Activated T-helper 1 cell treated with anti-CD3 and anti-CD28 coated beads, Interleukin-12 subunit alpha, Interleukin-12 subunit beta, Interleukin-2, Interleukin-4 antibody, amounts not matched to agents 30 ng/mL and 10 ng/mL and 1 ng/mL, durations not matched to agents 14 hours and 24 hours and 36 hours (primary cell): ENCODE measurements at places on chromosomes 2 and 18. TPM values are rescaled to one million over a fixed set of nuclear protein-coding genes. Genes with fewer than 3 reads are reported as not detected.
A peak's percentile ranks its signal among the peaks of the same experiment; 100 is the strongest.

DNA sequence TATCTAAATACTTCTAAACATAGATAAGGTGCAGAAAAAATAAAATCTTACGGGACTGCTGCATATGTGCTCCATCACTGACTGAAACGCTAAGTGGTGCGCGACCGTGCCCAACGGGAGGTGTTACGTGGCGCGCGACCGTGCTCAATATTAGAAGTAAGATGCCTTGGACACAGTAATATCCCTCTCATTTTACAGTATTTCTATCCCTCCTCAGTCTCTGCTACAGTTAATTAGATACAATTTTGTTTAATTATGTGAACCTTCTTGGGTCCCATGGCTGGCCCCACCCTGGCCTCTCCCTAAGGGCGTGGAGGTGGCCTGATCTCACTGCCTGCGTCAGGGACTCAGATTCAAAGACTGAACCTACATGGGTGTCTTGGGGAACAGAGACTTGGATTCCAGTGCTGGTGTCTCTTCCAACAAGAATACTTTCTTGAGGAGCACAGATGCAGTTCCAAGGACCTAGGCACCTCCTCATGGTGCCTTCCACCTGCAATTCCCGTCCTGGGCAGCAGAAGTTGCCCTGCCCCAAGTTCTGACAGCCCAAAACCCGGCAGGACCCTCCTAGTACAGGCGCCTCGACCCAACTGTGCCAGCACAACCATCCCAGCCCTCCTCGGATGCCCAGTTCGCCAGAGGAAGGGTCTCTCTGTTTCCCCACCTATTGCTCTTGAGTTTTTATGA lies 59.2 kb downstream of the PARD6G start:
- H3K27me3 ChIP-seq, result peaks cover 5% of the 10 kb centered on the region
- no peaks in the 10 kb centered on the region for H3K4me1 ChIP-seq
- H3K36me3 ChIP-seq, result no peaks in the 10 kb centered on the region
- DNase-seq, result no peak
- no peak overlapping the region for H3K27ac ChIP-seq

The EGR4 gene
- 1.9 TPM in 2 replicates for total RNA-seq

- peaks cover 7% of the 10 kb centered on the region for H3K36me3 ChIP-seq
- H3K27me3 ChIP-seq, result peaks cover 2% of the 10 kb centered on the region
- peaks cover 48% of the 10 kb centered on the region for H3K4me1 ChIP-seq
- DNase-seq, result peak; percentile 44
- H3K4me3 ChIP-seq, result peak overlapping the region; percentile 98
- peak overlapping the region; percentile 100 for H3K27ac ChIP-seq
Measured at GRCh38 chr2:44169155-44169898, 652 bp downstream of the PPM1B start.

DNA sequence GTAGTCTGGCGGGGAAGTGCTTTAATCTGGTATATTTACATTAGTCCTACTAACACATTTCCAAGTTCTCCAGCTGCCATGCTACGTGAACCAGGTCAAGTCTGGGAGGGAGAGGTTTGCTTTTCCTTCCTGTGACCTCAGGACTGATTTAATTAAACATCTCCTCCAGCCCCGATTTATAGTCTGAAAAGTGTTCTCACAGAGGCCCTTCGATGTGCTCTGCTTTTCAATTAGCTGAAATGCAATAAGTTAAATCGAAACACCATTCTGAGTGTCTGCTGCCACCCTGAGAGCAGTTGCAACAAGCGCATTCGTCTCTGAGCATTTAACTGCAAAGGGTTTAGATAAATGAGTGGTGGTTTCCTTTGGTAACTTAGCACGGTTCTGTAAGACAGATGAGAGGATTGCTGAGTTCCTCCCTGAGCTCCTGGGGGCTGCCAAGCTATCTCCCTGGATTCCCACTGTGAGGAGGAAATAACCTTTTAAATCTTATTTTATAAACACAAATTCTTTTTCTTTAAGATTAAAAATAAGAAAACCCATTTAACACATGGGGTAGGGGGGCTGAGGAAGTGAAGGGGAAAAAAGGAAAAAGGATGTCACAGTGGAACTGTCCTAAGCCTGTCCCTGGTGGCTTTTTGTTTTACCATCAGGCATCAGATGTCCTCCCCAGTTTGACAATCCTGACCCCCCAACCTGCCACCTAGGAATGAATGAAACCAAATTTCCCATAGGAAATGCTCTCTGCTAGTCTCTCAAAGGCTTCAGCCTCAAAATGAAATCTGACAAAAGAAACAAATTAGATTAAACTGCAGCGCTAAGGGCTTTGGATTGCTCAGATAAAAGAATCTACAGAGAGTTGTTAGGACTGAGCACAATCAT lies 56.5 kb upstream of the CREB1 start:
- H3K27me3 ChIP-seq, result no peaks in the 10 kb centered on the region
- H3K4me3 ChIP-seq, result no peak overlapping the region
- peaks cover 26% of the 10 kb centered on the region for H3K4me1 ChIP-seq
- peak; percentile 47 for DNase-seq
- H3K36me3 ChIP-seq, result no peaks in the 10 kb centered on the region

- no peaks in the 10 kb centered on the region for H3K36me3 ChIP-seq
- no peaks in the 10 kb centered on the region for H3K4me1 ChIP-seq
- no peak overlapping the region for H3K4me3 ChIP-seq
- no peaks in the 10 kb centered on the region for H3K27me3 ChIP-seq
- no peak for DNase-seq
Measured at GRCh38 chr18:25459814-25460213, 107.8 kb upstream of the ZNF521 start.

The CYP27C1 gene
- not detected in 2 replicates for total RNA-seq

The HOXD11 gene
- total RNA-seq, result not detected in 2 replicates

- peak overlapping the region; percentile 96 for H3K27ac ChIP-seq
- peak; percentile 18 for DNase-seq
- H3K4me1 ChIP-seq, result peaks cover 51% of the 10 kb centered on the region
- H3K4me3 ChIP-seq, result peak overlapping the region; percentile 96
- no peaks in the 10 kb centered on the region for H3K27me3 ChIP-seq
Measured at GRCh38 chr18:51195451-51196117, 1.9 kb downstream of the MEX3C start.

The ANKRD30B gene
- not detected in 2 replicates for total RNA-seq

GRCh38 chr2:116754381-116755101 lies 1060.0 kb upstream of the DDX18 start:
- H3K4me3 ChIP-seq, result no peak overlapping the region
- no peaks in the 10 kb centered on the region for H3K27me3 ChIP-seq
- H3K27ac ChIP-seq, result no peak overlapping the region
- H3K4me1 ChIP-seq, result no peaks in the 10 kb centered on the region
- no peaks in the 10 kb centered on the region for H3K36me3 ChIP-seq
- DNase-seq, result no peak

DNA sequence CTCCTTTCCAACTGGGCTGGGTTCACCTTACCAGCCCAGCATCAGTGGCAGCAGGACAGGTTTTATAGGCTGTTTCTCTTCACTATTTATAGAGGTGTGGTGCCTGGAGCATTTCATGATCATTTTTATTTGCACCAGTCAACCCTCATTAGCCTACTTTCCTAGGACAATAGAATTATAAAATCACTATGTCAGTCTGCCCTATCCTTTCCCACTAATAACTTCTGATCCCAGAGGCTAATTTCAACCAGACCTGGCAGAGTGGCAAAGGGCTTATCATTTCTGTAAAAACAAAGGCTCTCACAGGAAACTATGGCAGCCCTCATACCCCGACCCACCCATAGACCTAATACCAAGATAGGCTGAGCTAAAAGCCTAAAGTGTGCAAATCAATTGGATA lies 243.5 kb upstream of the TMEFF2 start:
- no peak overlapping the region for H3K4me3 ChIP-seq
- H3K27ac ChIP-seq, result no peak overlapping the region
- no peaks in the 10 kb centered on the region for H3K36me3 ChIP-seq
- DNase-seq, result no peak

DNA sequence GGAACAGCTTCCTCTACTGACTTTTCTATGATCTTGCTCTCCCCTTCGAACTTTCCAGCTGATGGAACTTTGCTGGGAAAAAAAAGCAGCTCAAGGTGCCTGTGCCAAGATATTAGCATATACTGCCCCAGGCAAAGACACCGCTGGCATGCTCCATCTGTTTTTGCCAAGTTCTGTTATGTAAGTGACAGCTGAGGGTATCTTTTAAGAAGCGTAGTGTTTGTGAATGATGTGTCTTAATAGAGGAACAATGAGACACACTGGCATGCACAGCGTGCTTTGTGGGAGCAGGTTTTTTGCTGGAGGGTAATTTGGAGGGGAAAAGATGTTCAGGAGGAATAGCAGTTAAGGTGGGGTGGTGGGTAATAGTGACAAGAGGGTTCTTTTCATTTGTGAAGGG lies 47.8 kb downstream of the SLC4A3 start:
- no peak for DNase-seq
- no peaks in the 10 kb centered on the region for H3K4me1 ChIP-seq
- no peak overlapping the region for H3K4me3 ChIP-seq
- peaks cover 13% of the 10 kb centered on the region for H3K27me3 ChIP-seq
- no peaks in the 10 kb centered on the region for H3K36me3 ChIP-seq

DNA sequence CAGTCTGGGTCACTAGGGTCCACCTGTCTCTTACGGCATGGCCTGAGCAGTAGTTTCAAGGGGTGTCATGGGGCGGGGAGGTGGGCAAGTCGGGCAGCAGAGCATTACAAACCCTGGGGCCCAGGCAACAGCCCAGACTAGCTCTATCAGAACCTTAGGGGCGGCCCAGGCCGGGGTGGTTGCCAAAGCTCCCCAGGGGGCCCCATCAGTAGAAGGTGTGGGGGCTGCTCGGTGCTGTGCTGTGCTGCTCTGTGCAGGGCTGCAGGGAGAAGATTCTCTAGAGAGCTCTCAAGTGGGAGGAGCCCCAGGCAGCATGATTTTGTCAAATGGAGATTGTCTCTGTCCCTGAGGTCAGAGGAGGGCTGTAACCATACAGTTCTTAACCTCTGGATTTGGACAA lies 36.4 kb upstream of the SLC14A1 start:
- no peak overlapping the region for H3K27ac ChIP-seq
- DNase-seq, result no peak
- no peak overlapping the region for H3K4me3 ChIP-seq

- no peaks in the 10 kb centered on the region for H3K36me3 ChIP-seq
- H3K4me3 ChIP-seq, result no peak overlapping the region
- no peak overlapping the region for H3K27ac ChIP-seq
- no peaks in the 10 kb centered on the region for H3K4me1 ChIP-seq
- no peaks in the 10 kb centered on the region for H3K27me3 ChIP-seq
Measured at GRCh38 chr2:48939232-48939631, 183.7 kb upstream of the LHCGR start.

The SCTR gene
- total RNA-seq, result not detected in 2 replicates

DNA sequence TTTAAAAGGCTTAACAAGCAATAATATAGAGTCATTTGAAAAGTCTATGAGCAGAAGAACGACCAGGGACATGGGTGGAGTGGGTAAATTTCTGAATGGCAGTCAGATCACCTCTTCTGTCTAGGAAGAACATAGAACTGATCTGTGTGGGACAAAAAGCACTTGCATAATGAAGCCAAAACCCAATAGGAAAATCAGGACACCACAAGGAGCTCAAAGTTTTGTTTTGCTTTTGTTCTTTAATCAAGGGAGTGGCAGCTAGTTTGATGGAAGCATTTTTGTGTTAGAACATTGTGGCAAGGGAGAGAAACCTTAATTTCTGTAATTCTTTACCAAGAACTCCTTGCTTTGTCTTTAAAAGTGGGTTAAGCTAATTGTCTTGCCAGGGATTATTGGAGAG lies 240.2 kb upstream of the TANK start:
- H3K4me1 ChIP-seq, result no peaks in the 10 kb centered on the region
- H3K4me3 ChIP-seq, result no peak overlapping the region
- H3K27me3 ChIP-seq, result peaks cover 10% of the 10 kb centered on the region
- no peak for DNase-seq
- no peak overlapping the region for H3K27ac ChIP-seq
- H3K36me3 ChIP-seq, result no peaks in the 10 kb centered on the region

- no peak overlapping the region for H3K4me3 ChIP-seq
- no peak overlapping the region for H3K27ac ChIP-seq
- H3K36me3 ChIP-seq, result no peaks in the 10 kb centered on the region
- no peaks in the 10 kb centered on the region for H3K27me3 ChIP-seq
- no peaks in the 10 kb centered on the region for H3K4me1 ChIP-seq
Measured at GRCh38 chr2:215849771-215850170, 163.6 kb downstream of the MREG start.

GRCh38 chr2:199870581-199870980 lies 19.6 kb upstream of the FTCDNL1 start:
- H3K4me1 ChIP-seq, result no peaks in the 10 kb centered on the region
- no peak overlapping the region for H3K27ac ChIP-seq
- H3K4me3 ChIP-seq, result no peak overlapping the region
- H3K36me3 ChIP-seq, result no peaks in the 10 kb centered on the region

GRCh38 chr2:100642425-100642824 lies 79.6 kb downstream of the PDCL3 start:
- H3K27me3 ChIP-seq, result peaks cover 3% of the 10 kb centered on the region
- peaks cover 18% of the 10 kb centered on the region for H3K4me1 ChIP-seq
- no peak overlapping the region for H3K27ac ChIP-seq
- H3K4me3 ChIP-seq, result no peak overlapping the region
- no peak for DNase-seq
- H3K36me3 ChIP-seq, result no peaks in the 10 kb centered on the region

GRCh38 chr18:56903686-56904085 lies 243.2 kb upstream of the BOD1L2 start:
- no peaks in the 10 kb centered on the region for H3K27me3 ChIP-seq
- DNase-seq, result no peak
- no peak overlapping the region for H3K4me3 ChIP-seq
- H3K4me1 ChIP-seq, result peaks cover 7% of the 10 kb centered on the region
- no peaks in the 10 kb centered on the region for H3K36me3 ChIP-seq
- H3K27ac ChIP-seq, result no peak overlapping the region

The FAM228A gene
- not detected in 2 replicates for total RNA-seq

- H3K27ac ChIP-seq, result no peak overlapping the region
- H3K4me1 ChIP-seq, result no peaks in the 10 kb centered on the region
- no peak overlapping the region for H3K4me3 ChIP-seq
- H3K36me3 ChIP-seq, result no peaks in the 10 kb centered on the region
- H3K27me3 ChIP-seq, result peaks cover 3% of the 10 kb centered on the region
- DNase-seq, result no peak
Measured at GRCh38 chr2:210541290-210541902, 15.0 kb upstream of the CPS1 start.

The GATA6 gene
- total RNA-seq, result not detected in 2 replicates

The PLGLB1 gene
- total RNA-seq, result 0.59 and 1.1 TPM in 2 replicates

- H3K4me1 ChIP-seq, result peaks cover 7% of the 10 kb centered on the region
- H3K4me3 ChIP-seq, result no peak overlapping the region
- H3K36me3 ChIP-seq, result peaks cover 9% of the 10 kb centered on the region
- no peak overlapping the region for H3K27ac ChIP-seq
Measured at GRCh38 chr2:64626146-64626809, 27.4 kb downstream of the SERTAD2 start.

DNA sequence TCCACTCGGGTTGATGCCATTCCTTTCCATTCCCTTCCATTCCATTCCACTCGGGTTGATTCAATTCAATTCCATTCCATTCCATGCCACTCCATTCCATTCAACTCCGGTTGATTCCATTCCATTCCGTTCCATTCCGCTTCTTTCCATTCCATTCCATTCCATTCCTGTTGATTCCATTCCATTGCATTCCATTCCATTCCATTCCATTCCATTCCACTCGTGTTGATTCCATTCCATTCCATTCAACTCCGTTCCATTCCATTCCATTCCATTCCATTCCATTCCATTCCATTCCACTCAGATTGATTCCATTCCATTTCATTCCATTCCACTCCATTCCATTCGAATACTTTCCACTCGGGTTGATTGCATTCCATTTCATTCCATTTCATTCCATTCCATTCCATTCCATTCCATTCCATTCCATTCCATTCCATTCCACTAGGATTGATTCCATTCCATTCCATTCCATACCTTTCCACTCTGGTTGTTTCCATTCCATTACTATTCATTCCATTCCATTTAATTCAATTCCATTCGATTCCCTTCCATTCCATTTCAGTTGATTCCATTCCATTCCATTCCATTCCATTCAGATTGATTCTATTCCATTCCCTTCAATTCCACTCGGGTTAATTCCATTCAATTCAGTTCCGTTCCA lies 1141.8 kb downstream of the RPIA start:
- H3K27ac ChIP-seq, result no peak overlapping the region
- H3K36me3 ChIP-seq, result peaks cover 15% of the 10 kb centered on the region
- H3K27me3 ChIP-seq, result no peaks in the 10 kb centered on the region
- no peak overlapping the region for H3K4me3 ChIP-seq
- no peak for DNase-seq

The ACKR3 gene
- total RNA-seq, result 0.42 and 0.65 TPM in 2 replicates
